ENCODE measurements at places on chromosomes 4 and X. TPM values are rescaled to one million over a fixed set of nuclear protein-coding genes. Genes with fewer than 3 reads are reported as not detected.

TLR3 gene
- not detected for total RNA-seq

MAGEB17 gene
- total RNA-seq = not detected

SERTM2 gene
- not detected for total RNA-seq

TMSB15B gene
- total RNA-seq = 9.0 TPM

TREX2 gene
- total RNA-seq = 2.5 TPM

NDNF gene
- 0.13 TPM for total RNA-seq

OTUD6A gene
- not detected for total RNA-seq

F8A2 gene
- total RNA-seq = not detected
